ENCODE measurements at places on chromosomes 7 and 10.

DNA sequence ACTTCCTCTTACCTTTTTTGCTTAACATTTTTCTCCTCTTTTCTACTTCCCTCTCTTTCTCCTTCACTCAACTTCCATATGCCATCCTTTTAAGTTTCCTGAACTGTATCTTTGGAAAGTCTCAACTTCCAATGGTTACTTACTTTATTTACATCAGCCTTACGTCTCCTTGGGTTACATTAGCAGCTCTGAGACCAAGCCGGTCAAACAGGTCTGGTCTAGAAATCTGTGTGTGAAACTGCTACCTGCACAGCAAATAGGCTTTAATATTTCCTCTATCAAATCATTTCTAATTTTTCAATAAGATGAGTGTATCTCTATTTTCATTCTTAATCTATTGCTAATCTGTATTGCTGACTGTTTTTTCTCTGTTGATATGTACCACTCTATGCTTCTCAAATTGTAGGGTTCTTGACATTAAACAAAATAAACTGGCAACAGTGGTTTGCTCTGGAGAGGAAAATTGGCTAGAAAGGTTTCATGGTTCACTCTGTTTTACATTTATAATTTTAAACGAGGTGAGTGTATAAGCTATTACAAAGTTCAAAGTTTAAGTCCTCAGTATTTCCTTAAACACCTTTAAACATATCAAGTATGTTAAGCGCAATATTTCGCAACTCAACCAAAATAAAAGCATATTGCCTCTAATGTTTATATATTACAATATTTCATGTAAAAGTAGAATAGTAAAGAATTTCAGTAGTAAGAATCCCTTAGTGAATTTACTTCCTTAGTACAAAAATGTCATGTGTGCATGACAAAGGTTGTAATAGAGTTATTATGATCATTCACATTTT is 3.6 kb upstream of the SEMA3C start:
- DNase-seq: no peak

- no peak for DNase-seq
Observed at GRCh38 chr10:59628456-59628855, 81.2 kb downstream of the SLC16A9 start.

DNA sequence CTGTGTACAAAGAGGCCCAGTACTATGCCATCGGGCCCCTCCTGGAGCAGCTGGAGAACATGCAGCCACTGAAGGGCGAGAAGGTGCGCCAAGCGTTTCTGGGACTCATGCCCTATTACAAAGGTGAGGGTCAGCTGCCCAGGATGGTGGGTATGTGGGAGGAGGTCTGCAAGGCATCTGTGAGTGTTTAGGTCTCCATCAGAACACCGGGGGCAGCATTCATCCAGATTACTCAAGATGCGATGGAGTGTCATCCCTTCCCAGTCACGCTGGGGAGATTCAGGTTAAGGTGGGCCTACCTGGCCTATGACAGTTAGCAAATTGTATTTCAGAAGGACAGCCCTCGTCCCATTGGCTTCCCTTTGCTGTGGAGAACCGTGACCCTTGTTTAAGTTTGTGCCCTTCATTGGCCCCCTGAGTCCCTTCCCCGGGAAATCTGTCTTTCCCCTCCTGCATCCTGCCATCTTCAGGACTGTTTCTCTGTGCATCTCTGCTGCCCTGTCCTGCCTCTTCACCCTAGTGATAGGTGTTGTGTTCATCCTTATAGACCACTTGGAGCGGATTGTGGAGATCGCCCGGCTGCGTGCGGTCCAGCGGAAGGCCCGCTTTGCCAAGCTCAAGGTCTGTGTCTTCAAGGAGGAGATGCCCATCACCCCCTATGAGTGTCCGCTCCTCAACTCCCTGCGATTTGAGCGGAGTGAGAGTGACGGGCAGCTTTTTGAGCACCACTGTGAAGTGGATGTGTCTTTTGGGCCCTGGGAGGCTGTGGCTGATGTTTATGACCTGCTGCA is 9.8 kb downstream of the KCTD7 start:
- DNase-seq: no peak

GRCh38 chr10:124229989-124230634 is 136.7 kb upstream of the CHST15 start:
- no peak for DNase-seq

DNA sequence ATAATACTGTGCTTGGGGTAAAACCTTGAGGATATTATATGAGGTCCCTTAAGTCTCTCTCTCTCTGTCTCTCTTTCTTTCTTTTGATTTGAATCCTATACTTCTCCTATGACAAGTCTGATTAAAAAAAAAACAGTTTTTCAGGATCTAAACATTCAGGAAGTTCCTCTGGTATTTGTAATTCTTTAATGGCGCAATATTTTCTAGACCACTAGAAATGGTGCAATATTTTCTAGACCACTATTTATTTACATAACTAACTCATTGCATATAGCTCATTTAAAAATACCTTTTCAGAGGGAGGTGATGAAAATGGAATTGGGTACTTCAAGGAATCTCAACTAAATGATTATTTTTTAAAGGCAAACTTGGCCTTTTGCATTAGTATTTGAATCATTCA is 1235.3 kb downstream of the GATA3 start:
- DNase-seq: no peak

GRCh38 chr7:21579341-21580072 is 36.7 kb downstream of the DNAH11 start:
- DNase-seq: no peak

GRCh38 chr10:125259651-125260050 is 99.3 kb upstream of the CTBP2 start:
- no peak for DNase-seq

DNA sequence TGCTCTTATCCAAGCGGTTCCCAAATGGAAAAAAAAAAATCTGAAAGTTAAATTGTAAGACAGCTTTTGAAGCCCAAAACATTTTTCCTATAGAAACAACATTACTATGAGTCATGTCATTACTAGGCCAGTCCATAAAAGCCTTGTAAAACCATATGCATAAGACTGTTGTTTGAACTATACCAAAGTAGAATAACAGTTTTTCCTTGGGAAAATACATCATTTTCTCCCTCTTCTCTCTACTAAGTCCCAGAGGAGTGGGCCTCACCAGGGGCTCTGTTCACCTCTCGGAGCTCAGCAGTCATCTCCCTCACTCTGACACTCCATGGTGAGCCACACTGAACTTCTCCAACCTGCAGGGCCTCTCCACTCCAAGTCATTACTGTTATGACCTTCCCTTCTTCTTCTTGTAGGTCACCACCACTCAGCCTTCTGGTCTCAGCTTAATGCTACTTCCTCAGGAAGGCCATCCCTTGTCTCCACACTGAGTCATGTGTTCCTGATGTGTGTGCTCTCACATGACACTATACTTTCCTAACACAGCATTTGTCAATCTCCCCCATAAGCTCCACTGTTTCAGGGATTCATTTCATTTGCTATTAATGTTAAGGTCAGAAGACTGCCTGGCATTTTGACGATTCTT is 32.5 kb downstream of the ZNF438 start:
- no peak for DNase-seq

GRCh38 chr10:62243647-62243997 is 25.0 kb downstream of the RTKN2 start:
- no peak for DNase-seq

GRCh38 chr10:28091913-28092312 is 93.0 kb upstream of the ODAD2 start:
- DNase-seq: no peak

DNA sequence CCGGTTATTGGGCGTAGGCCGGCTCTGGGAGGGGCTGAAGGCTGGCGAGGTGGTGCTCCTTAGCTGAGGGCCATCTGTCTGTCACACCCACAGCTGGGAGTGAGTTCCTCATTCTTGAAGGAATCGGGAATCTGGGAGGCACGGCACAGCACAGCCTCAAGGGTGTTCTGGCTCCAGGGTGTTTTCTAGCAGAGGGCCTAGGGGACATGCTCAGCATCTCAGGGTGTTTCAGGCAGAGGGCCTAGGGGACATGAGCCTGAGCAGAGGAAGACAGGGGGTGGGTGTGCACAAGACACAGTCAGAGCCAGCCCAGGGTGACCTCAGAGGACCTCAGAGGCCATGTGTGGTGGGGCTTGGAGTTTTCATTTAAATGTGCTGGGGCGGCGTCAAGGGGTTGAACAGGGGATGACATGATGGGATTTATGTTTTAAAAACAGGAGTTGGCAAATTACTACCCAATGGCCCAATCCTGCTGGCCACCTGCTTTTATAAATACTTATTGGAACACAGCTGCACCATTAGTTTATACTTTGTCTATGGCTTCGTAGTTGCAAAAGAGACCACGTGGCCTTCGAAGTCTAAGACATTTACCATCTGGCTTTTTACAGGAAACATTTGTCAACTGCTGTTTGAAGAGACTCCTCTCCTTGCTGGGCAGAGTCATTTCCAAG is 121.6 kb downstream of the PRKAG2 start:
- no peak for DNase-seq

DNA sequence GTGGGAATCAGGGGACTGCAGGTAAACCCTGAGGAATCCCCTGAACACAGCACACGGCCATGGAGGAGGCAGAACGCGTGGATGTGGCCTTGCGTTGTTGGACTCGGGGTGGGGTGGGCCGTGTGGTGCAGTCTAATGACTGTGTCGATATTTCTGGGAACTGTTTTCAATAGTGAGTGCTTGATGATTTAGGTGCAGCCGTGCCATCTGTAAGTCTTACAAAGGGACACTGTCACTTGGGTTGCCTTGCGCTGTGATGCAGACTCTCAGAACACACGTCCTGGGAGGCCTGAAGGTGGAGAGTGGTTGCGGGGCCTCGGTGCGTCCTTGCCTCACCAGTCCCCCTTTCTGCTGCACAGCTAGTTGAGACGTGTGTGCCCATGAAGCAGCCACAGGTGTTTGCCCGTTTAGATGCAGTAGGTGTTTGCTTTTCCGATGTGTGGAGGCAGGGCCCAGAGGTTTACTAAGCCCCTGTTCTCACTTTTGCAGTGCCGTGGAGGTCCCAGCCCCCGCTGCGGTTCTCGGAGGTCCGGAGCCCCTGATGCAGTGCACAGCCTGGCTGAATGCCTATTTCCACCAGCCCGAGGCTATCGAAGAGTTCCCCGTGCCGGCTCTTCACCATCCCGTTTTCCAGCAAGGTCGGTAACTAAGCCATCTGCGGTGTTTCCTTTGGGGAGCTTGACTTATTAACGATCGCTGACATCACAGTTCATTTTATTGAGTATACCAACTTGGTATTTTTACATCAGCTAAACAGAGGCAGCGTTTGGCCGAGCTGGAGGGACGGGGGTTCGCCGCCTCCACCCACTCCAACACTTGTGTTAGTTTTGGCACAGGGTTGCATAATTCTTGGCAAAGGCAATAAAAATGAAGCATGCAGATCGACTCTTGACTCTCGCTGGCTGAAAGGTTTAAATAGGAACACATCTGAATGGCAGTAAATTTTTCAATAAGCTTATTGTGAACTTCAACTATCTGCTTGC is 240.7 kb downstream of the MGMT start:
- DNase-seq: no peak

DNA sequence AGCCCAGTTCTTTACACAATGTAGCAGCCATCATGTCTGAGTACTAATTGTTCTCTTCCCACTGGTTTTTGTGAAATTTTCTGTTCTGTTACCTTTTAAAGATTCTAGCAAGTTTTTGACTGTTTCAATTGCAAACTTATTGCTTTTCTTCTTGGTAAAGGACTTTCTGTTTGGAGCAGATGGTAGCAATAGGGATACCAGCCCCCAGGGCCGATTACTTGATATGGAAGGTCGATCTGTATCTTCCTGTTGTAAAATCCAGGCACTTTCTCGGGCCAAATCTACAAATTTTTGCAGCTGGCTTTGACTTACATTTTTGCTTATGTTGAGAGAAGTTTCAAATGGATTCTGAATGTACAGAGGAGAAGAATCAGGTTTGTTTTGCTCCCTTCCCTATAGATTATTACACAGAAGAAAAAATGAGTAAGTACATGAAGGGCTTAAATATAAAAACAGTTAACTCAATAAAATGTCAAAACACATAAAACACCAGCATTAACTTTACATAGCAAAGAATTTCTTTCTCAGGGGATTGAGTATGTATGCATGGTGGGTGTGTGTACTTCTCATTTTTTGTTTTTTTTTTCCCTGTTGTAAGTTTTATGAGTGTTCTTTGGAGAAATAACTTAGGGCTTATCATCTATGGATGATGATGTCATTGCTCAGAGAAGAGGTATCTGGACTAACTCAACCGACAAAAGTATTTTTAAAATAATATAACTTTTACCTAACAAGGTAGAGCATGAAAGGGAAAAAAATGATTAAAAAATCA is 35.3 kb downstream of the MTPAP start:
- no peak for DNase-seq

- DNase-seq: no peak
Observed at GRCh38 chr10:103916254-103916653, 1.7 kb downstream of the STN1 start.

- no peak for DNase-seq
Observed at GRCh38 chr7:15751191-15751701, 64.8 kb upstream of the MEOX2 start.

GRCh38 chr7:98395481-98395880 is 5.4 kb downstream of the BAIAP2L1 start:
- DNase-seq: no peak

DNA sequence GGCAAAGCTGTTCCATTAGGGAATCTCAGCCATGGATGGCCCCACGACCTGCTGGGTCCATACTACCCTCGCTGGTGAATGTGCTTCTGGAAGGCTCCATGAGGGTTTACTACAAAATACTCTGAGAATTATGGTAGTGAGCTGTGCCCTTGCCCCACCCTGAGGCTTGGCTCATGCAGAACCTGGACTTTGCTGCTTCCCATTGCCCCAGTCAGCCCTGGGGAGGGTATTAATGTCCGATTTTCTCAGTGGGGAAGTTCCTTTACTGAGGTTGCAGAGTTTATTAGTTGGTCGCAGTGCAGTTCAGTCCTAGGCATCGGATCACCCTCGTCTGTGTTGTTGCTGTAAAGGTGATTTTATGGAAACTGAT is 310.1 kb downstream of the WDR37 start:
- DNase-seq: peak; percentile 30

DNA sequence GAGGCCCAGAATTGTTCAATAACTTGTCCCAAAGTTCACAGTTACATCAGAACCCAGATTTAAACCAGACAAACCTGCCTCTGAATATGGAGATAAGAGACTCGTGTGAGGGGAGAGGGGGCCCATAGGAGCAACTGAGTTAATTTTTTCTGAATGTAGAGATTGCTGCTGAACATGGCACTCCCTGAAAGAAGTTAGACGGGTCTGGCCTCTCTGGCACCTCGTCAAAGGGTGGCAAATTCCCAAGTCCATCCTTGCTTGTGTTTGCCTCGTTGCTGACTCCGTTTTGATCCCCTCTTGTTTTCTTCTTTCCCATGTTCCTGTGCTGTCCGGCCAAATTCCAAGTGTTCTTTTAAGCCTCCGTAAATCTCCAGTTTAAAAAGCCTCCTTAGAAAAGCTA is 35.2 kb upstream of the YAE1 start:
- DNase-seq: no peak

DNA sequence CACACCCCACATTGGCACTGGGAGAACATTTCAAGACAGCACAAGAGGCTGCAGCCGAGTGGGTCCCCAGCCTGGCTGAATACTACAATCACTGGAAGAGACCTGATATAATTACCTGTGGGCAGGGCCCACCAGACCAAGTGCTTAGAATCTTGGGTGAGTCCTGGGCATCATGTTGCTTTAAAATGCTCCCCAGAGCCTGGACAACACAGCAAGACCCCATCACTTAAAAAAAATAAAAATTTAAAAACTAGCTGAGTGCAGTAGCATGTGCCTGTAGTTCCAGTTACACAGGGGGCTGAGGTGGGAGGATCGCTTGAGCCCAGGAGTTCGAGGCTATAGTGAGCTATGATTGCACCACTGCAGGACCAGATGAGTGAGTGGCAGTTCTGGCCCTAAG is 28.1 kb downstream of the FAM171A1 start:
- no peak for DNase-seq
